Activated CD4-positive, alpha-beta T cell treated with anti-CD3 and anti-CD28 coated beads, Interleukin-2, amount 10 ng/mL, durations not matched to agents 7 days and 5 days (primary cell): ENCODE measurements at places on chromosomes 3 and 15. TPM values are rescaled to one million over a fixed set of nuclear protein-coding genes. Genes with fewer than 3 reads are reported as not detected.
A peak's percentile ranks its signal among the peaks of the same experiment; 100 is the strongest.

Gene ANKRD63
- 0.17 TPM for total RNA-seq

Gene RBP2
- not detected for total RNA-seq

Gene UROC1
- not detected for total RNA-seq

DNA sequence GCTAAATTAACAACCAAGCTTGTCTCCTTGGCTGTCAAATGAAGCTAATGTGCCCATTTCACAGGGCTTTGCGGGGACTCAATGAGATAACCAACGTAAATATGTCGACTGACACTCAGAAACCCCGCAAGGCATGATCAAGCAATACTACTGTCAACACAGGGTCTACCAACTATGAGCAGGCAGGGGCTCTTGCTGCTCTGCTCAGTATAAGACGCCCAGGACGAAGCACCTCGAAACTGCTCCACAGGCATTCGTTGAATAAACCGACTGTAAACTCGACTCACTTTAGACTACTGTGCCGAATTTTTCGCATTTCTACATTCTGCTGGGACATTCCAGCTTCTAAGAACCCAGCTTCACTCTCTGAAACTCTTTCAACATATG, 55.0 kb downstream of the FEZF2 start:
- no peak for DNase-seq

DNA sequence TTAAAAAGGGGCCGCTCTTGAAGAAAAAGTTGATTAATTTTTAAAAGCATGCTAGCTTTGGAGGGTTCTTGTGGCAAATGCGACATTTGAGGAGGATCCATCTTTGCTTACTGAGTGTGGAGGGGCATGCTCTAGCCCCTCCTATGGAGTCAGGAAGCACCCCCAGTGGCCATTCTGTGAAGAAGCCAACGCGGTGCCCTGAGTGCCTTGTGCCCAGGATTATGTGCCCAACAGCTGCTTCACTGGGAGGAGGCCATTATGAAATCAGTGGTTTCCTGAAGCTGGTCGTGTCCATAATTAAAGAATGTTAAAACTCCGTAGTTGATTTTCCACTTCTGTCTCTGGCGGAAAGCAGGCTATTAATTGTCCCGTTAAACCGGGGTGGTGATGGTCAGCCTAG, 69.1 kb upstream of the TNFAIP8L3 start:
- no peak for DNase-seq

DNA sequence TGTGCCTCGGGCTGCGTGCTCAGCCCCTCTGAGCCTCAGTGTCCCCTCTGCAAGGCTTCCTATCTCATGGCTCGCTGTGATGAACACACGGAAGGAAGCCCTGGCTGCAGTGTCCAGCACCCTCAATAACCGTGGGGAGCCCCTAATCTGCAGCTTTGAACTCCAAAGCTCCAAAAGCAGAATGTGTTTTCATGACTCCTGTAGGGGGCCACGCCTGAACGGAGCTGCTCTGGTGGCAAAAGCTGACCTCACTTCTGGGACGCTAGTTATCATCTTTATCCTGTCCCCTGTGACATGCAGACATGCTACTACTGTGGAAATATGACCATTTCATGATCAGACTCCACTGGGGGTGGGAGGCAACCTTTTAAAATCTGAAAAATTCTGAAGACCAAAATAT, 98.8 kb downstream of the SEC22A start:
- DNase-seq: no peak

Gene FGD5
- 0.15 TPM for total RNA-seq

DNA sequence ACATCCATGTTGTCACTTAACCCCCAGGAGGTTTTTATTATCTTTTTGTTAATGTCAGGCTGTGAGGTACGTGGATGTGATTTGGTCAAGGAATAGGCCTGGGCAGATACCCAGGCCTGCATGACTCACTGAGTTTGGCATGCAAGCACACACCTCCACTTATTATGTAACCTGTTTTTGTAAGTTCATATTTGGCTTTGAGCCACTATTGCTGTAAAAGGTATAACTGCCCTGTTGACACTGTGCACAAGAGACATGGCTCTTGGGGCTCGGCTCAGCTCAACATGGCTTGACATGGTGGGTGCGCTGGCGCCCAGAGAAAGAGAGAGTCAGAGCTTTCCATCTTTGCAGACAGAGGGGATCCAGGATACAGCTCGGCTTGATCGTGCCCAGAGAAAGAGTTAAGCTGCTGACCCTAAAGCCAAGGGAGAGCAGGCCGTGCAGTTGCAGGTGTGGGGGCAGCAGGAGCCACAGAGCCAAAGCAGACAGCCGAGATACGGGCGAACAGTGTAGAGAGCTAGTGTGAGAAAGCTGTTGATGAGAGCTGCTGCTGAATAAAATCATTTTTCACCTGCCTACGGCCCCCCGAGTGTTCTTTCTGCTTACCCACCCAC, 67.9 kb upstream of the UNC13C start:
- no peak for DNase-seq

Gene FOXB1
- total RNA-seq: 0.54 TPM

DNA sequence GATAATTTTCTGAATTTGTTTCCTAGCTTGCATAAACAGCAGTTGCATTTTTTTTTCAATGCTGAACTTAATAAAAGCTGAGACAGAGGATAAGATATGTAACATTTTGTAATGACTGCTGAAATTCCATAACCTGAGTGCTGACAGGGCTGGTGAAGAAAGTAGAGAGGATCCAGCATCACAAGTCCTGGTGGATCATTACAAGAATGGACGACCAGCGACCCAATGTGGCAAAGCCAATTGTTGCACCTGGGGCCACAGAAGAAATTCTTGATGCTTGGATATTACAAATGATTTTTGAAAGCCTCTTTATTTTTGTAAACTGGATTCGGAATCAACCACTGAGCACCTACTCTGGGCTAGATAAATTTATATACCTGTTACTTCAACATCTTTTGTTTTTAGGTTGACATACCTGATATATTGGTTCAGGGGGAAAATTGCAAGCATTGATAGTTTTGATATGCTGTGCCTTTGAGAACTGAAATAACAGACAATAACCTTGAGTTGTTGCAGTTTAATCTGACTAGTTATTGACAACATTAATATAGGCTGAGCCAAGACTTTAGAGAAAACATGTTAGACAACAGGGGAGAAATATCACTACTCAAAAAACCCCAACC, 3.9 kb upstream of the ACTL6A start:
- peak; percentile 60 for DNase-seq

- DNase-seq: no peak
Observed at GRCh38 chr3:181917027-181917426, 205.3 kb downstream of the SOX2 start.

GRCh38 chr3:129596194-129597086, 10.0 kb downstream of the PLXND1 start:
- DNase-seq: no peak

Gene MYRIP
- not detected for total RNA-seq

Gene SPATA12
- total RNA-seq: not detected

Gene PCSK6
- 0.74 TPM for total RNA-seq

Gene NRROS
- 40.6 TPM for total RNA-seq

GRCh38 chr3:127391436-127392155, 103.8 kb upstream of the PRR20G start:
- no peak for DNase-seq

- peak; percentile 90 for DNase-seq
Observed at GRCh38 chr15:38652998-38653397, 88.4 kb upstream of the RASGRP1 start.

Gene P3H2
- not detected for total RNA-seq

- DNase-seq: no peak
Observed at GRCh38 chr3:116388867-116389385, 56.4 kb downstream of the LSAMP start.

DNA sequence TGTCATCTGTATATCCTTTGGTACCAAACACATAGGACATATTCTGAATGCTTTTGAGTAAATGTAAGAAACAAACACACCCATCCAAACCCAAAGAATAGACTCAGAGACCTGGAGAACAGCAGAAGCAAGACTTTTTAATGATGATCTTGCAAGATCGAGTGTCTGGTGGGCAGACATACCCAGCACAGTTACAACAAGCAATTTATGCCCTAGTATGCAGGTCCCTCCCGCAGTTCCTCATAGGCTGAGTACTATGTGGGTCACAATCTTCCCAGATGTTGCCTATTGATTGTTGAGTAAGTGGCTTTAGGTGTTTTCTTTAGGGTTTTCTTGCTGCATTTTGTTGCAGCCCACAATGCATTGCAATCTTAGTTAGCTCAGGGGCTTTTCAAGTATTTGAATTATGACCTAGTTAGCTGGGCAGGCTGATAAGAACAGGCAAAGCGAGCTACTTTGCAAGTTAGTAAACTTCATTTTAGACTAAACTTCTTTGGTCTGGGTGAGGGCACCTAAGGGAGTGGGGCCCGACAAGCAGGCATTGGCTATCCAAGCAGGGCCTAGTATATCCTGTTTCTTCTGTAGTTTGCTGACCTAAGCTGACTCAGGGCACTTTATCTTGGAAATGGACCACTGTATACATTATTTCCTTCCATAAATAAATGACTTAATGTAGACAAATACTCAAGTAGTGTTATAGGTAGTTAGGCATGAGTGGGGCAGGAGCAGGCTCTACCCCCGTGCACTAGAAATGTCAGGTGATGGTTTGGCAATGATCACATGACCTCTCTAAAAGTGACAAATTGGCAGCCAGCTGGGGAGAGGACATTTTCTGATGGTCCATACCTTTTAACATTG, 87.3 kb upstream of the LIPC start:
- no peak for DNase-seq

Gene PLA2G4E
- total RNA-seq: not detected

GRCh38 chr15:95653361-95653805, 677.1 kb upstream of the NR2F2 start:
- DNase-seq: no peak

Gene PTPRG
- not detected for total RNA-seq

Gene TEX55
- total RNA-seq: not detected

Gene FYTTD1
- total RNA-seq: 35.7 TPM

Gene CCK
- not detected for total RNA-seq

DNA sequence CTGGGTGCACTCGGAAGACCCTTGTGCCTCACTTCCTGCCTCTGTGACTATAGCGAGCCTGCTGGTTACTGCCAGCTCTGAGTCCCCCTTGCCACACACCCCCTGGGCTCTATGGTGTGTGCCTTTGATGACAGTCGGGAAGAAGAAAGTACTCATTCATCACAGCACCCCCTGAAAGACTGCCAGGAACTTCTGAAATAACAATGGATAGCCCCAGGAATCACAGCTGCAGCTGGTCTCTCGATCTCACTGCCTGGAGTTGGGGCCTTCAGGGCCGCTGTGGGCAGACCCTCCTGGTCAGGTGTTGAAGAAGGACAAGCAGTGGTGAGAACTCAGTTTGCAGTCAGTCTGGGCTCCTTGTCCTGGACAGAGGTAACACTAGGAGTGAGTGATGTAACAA, 9.8 kb upstream of the RPP14 start:
- no peak for DNase-seq
